Globus pallidus (tissue), 1 donor: ENCODE measurements at places on chromosomes 5 and 9.
A peak's percentile ranks its signal among the peaks of the same experiment; 100 is the strongest.

GRCh38 chr5:158716668-158717067, 383.0 kb downstream of the EBF1 start:
- no peak for DNase-seq

- DNase-seq = no peak
These were observed 121.2 kb downstream of the CHSY3 start for GRCh38 chr5:130025511-130025910.

GRCh38 chr9:85524531-85524930, 217.2 kb downstream of the AGTPBP1 start:
- DNase-seq = peak; percentile 88

DNA sequence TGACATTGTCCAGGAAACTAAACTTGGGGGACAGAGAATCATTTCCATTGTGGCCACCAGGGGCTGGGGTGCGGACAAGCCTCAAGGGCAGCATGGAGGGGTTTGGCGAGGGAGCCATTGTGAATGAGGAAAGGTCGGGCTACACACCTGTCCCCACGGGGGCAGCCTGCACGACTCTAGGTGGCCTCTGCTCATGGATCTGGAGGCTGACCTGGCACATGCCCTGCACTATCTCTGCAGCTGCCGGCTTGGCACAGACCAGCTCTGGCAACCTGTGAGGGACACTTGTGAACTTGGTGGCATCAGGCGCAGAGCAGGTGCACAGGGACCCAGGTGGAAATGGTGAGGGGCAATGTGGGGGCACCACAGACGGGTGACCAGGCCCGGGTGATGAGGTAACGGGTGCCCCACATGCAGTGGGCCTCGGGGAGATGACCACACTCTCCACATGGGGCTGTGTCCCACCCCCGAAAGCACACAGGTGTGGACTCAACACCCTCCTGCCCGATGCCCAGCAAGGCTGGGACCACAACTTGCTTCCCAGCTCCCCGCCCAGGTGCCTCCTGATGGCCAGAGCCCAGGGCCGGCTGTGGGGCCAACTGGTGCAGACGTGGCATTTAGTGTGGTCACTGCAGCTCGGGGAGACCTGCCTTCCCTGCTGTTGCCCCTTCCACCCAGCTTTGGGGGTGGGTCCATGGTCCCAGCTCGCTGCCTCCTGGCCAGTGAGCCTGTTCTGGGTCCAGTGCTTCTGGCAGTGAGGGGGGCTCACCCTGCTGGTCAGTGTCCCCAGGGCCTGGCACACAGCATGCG, 60.9 kb upstream of the UBAC1 start:
- no peak for DNase-seq

DNA sequence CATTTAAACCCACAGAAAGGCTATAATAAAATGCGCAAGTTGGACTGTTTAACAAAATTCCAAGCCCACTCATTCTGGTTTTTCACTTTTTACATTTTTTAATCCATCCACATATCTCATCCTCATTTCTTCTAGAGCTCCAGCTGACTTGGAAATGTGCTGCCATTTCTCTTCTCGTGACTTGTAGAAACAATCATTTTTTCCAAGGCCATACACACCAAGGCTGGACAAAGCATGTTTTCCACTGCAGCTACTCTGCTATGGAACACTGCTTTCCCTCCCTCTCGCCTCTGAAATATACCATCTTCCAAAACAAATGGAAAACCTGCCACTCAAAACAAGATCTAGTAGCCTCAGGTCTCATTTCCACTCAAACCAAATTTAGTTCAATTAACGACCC, 141.1 kb downstream of the ESM1 start:
- DNase-seq = peak; percentile 5

DNA sequence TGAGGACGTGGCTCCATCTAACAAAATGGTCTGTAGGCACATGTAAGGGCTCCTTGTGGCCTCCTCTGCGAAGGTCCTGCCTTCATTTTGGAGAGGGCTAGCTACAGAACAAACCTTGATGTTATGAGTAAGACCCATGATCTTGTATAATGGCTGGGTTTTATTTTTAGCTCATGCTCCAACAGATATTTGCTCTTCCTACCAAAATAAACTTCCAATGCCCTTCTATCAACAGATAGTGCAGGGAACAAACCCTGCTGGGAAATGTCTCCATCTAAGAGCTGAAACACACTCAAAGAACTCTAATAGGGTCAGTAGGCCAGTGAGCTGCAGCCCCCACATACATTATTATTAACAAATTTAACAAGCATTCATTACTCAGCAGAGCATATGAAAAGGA, 189.5 kb downstream of the LURAP1L start:
- DNase-seq = no peak

DNA sequence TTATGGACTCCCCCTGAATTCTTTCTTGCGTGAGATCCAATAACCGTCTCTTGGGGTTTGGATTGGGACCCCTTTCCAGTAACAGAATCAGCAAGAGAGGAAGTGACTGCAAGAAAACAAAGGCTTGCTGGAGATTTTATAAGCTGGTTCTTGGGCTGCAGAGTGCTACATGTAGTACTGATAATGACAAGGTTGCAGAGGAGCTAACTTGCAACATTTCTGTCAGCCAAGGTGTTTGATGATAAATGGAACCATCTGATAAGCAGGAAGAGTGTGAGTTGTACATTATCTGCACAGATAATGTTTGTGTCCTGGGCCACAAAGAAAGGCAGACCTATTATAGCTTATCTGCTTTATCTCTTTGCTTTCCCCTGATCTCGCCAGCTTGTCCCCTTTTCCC, 37.1 kb downstream of the DNAJB5 start:
- no peak for DNase-seq

GRCh38 chr5:94316916-94317838, 301.2 kb downstream of the KIAA0825 start:
- DNase-seq = no peak

- peak; percentile 31 for DNase-seq
These were observed 448.6 kb upstream of the MPDZ start for GRCh38 chr9:13728131-13728530.

DNA sequence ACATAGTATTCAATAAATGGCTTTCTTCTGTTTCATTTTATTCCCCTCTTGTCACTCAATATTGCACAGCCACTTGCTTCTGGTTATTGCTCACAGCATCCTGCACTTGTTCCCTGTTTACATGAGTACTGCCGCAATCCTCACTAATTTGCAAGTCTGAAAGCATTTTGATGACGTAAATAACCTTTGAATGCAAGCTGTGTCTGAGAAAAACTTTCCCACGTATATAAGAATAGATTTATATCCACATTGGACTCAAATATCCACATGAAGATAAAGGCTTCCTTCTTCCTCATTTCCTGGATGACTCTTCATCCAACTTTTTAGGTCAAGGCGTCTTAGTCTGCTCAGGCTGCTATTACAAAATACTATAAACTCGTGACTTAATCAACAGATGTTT, 88.2 kb upstream of the DAP start:
- no peak for DNase-seq

DNA sequence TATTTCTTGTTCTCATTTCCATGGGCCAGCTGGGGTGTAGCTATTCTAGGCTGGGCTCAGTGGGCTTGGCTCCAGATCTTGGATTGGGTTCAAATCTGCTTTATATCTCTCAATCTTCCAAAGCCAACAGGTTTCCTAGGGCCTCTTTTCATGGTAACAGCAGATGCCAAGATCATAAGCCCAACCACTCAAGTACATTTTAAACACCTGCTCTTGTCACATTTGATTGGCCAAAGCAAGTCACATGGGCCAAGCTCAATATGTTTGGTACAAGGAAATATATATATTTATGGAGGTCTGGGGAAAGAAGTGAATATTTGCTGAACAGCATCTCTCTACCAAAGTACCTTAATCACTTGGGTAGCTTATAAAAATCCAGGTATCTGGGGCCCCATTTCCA, 49.5 kb downstream of the MRRF start:
- no peak for DNase-seq
